Type B pancreatic cell (in vitro differentiated cells): ENCODE measurements at places on chromosomes 12 and 14. TPM values are rescaled to one million over a fixed set of nuclear protein-coding genes. Genes with fewer than 3 reads are reported as not detected.

- peaks cover 4% of the 10 kb centered on the region for H3K36me3 ChIP-seq
- no peaks in the 10 kb centered on the region for H3K27me3 ChIP-seq
- no peak for DNase-seq
- H3K4me3 ChIP-seq, result no peak overlapping the region
These were observed 29.4 kb downstream of the FAIM2 start for GRCh38 chr12:49874142-49874897.

GRCh38 chr12:90841336-90841735 is 113.6 kb downstream of the CCER1 start:
- no peak overlapping the region for H3K4me3 ChIP-seq
- H3K36me3 ChIP-seq, result no peaks in the 10 kb centered on the region
- peaks cover 3% of the 10 kb centered on the region for H3K27me3 ChIP-seq
- H3K27ac ChIP-seq, result no peak overlapping the region
- DNase-seq, result no peak
- H3K4me1 ChIP-seq, result peaks cover 5% of the 10 kb centered on the region

GRCh38 chr14:21215130-21215878 is 53.9 kb downstream of the HNRNPC start:
- peak overlapping the region; percentile 40 for H3K27ac ChIP-seq
- no peaks in the 10 kb centered on the region for H3K27me3 ChIP-seq
- H3K36me3 ChIP-seq, result peaks cover 48% of the 10 kb centered on the region
- no peak for DNase-seq
- H3K4me1 ChIP-seq, result peaks cover 15% of the 10 kb centered on the region
- no peak overlapping the region for H3K4me3 ChIP-seq

GRCh38 chr14:34693228-34693939 is 21.0 kb downstream of the CFL2 start:
- no peak for DNase-seq
- no peaks in the 10 kb centered on the region for H3K27me3 ChIP-seq
- H3K36me3 ChIP-seq, result no peaks in the 10 kb centered on the region
- no peaks in the 10 kb centered on the region for H3K4me1 ChIP-seq

- H3K27me3 ChIP-seq, result no peaks in the 10 kb centered on the region
- H3K4me1 ChIP-seq, result peaks cover 27% of the 10 kb centered on the region
- H3K27ac ChIP-seq, result no peak overlapping the region
- DNase-seq, result no peak
- no peak overlapping the region for H3K4me3 ChIP-seq
- peaks cover 5% of the 10 kb centered on the region for H3K36me3 ChIP-seq
These were observed 119.1 kb downstream of the TTC7B start for GRCh38 chr14:90697132-90697531.

- H3K4me1 ChIP-seq, result no peaks in the 10 kb centered on the region
- peaks cover 30% of the 10 kb centered on the region for H3K27me3 ChIP-seq
- H3K4me3 ChIP-seq, result peak overlapping the region; percentile 83
- no peak for DNase-seq
- H3K36me3 ChIP-seq, result no peaks in the 10 kb centered on the region
These were observed 1.2 kb upstream of the KCNMB4 start for GRCh38 chr12:70364695-70365397.

GRCh38 chr12:97924122-97924521 is 461.5 kb downstream of the RMST start:
- H3K4me3 ChIP-seq, result no peak overlapping the region
- no peaks in the 10 kb centered on the region for H3K27me3 ChIP-seq
- no peak for DNase-seq
- H3K4me1 ChIP-seq, result no peaks in the 10 kb centered on the region
- H3K36me3 ChIP-seq, result no peaks in the 10 kb centered on the region

DNA sequence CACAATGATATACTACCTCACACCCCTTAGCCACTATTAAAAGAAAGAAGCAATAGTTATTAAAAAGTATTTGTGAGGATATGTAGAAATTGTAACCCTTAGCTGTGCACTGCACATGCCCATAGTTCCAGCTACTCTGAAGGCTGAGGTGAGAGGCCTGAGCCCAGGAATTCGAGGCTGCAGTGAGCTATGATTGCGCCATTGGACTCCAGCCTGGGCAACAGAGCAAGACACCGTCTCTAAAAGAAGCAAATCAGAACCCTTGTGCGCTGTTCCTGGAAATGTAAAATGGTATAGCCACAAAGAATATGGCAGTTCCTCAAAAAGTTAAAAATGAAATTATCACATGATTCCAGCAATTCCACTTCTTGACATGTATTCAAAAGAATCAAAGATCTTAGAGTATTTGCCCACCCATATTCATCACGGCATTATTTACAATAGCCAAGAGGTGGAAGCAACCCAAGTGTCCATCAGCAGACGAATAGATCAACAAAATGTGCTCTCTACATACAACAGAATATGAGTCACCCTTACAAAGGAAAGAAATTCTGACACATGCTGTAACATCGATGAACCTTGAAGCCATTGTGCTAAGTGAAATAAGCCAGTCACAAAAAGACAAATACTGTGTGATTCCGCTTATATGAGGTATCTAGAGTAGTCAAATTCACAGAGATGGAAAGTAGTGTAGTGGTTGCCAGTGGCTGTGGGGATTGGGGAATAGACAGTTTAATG is 23.7 kb upstream of the YLPM1 start:
- H3K36me3 ChIP-seq, result peaks cover 13% of the 10 kb centered on the region
- H3K4me1 ChIP-seq, result no peaks in the 10 kb centered on the region
- no peaks in the 10 kb centered on the region for H3K27me3 ChIP-seq
- no peak overlapping the region for H3K27ac ChIP-seq

DNA sequence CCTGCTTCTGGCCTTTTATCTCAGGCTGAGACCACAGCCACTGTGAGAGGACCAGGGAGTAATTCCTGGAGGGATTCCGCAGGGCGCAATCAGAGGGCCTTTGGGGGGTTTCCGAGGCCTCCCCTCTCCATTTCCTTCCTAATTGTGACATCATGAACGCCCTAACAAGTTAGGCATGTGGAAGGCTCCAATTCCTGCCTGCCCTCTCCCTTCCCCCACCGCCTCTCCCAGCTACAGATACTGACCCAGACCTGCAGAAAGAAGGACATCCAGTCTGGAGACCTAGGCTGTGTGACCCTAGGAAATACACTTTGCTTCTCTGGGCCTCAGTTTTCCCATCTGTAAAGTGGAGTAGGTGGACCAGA is 637.9 kb downstream of the MED13L start:
- no peak overlapping the region for H3K4me3 ChIP-seq
- H3K36me3 ChIP-seq, result peaks cover 4% of the 10 kb centered on the region
- no peak overlapping the region for H3K27ac ChIP-seq
- no peak for DNase-seq
- H3K27me3 ChIP-seq, result no peaks in the 10 kb centered on the region

- peaks cover 5% of the 10 kb centered on the region for H3K4me1 ChIP-seq
- peak overlapping the region; percentile 9 for H3K27ac ChIP-seq
- H3K4me3 ChIP-seq, result no peak overlapping the region
- DNase-seq, result no peak
- no peaks in the 10 kb centered on the region for H3K36me3 ChIP-seq
These were observed 16.4 kb upstream of the MIA2 start for GRCh38 chr14:39217214-39217879.

DNA sequence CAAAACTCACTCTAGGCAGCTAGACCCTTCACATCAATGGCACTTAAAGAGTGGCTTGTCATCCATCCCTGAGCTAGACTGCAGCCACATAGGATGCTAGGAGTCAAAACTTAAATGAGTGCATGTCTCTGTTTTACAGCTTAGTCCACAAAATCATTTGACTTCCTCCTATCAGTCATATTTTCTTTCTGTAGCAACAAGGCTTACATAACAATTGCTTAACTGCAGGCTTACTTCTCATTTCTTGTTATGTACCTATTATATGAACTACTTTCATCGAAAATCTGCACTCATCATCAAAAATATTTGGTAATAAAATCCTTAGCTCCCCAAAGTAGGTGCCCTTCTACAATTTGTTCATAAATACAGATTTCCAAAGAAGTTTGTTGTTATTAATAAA is 30.1 kb downstream of the CLEC1A start:
- H3K4me3 ChIP-seq, result no peak overlapping the region
- no peak for DNase-seq
- no peaks in the 10 kb centered on the region for H3K36me3 ChIP-seq
- H3K4me1 ChIP-seq, result no peaks in the 10 kb centered on the region
- H3K27ac ChIP-seq, result no peak overlapping the region
- H3K27me3 ChIP-seq, result no peaks in the 10 kb centered on the region

DNA sequence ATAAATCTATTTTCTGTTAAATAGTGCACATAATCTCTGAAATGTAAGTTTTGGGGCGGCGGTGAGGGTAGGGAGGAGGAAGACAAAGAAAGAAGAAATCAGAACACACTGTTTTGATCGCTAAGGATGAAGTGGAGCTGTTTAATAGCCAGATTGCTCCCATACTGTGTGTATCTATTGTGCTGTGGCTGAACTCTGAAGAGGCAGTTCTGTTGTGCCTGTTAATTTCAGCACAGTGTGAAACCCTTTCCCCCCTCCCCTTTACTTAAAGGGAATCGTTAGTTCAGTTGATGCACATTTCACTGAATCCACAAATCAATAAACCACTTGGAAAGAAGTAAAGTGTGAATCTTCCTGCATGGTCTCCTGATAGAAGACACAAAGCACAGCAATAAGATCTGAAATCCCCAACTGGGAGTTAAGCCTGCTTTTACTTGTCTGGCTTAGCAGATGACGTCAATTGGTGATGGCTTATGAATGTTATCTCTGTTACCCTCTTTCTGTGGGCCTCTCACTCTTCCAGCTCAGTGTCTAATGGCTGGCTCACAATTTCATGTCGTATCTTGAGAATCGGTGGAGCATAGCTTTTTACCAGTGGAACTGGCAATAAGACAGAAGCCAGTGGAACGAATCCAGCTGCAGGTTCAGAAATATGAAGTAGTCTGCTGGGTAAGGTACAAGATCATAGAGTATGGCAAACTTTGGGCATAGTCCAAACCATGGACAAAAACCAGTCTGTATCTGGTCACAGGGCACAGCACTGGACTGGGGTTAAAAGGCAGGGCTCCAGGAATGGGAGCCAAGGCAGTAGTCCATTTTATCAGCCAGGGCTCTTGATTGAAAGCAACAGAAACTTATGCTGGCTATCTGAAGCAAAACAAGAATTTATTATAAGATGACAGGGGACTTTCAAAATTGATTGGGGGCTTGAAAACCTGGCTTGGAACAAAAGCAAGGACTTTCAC is 413.5 kb upstream of the SEL1L start:
- H3K4me3 ChIP-seq, result no peak overlapping the region
- no peak for DNase-seq
- H3K27me3 ChIP-seq, result no peaks in the 10 kb centered on the region
- no peaks in the 10 kb centered on the region for H3K36me3 ChIP-seq
- H3K27ac ChIP-seq, result no peak overlapping the region

DNA sequence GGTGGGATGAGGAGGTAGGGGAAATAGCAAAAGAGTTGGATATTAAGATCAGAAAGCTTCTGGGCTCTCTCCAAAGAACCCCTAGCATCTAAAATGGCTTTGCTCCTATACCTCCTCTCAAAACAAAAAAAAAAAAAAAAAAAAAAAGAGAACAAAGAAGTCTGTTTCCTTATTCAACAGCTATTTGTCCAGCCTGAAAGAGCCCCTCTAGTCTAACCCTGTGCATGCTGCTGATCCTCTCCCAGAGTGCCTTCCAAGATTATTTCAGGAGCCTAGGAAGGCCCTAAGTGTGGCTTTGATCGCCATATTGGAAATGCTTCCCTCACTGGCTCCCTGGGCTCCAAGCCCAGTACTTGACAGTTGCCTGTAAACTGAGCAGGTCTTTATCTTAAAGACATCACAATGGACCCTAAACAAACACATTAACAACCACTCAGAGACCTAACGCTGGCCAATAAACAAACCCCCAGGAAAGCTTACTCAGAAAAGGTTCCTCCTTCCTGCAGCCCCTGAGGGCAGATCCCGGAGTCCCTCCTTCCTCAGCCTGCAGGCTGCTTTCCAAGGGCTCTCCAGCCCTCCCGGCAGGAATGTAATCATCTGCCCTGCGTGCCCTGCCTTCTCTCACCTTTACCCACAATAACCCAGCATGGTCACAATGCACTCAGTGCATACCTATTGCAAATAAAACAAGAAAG is 17.4 kb upstream of the COL2A1 start:
- peak overlapping the region; percentile 82 for H3K27ac ChIP-seq
- H3K4me1 ChIP-seq, result peaks cover 43% of the 10 kb centered on the region
- H3K4me3 ChIP-seq, result peak overlapping the region; percentile 62
- no peak for DNase-seq
- no peaks in the 10 kb centered on the region for H3K36me3 ChIP-seq

DNA sequence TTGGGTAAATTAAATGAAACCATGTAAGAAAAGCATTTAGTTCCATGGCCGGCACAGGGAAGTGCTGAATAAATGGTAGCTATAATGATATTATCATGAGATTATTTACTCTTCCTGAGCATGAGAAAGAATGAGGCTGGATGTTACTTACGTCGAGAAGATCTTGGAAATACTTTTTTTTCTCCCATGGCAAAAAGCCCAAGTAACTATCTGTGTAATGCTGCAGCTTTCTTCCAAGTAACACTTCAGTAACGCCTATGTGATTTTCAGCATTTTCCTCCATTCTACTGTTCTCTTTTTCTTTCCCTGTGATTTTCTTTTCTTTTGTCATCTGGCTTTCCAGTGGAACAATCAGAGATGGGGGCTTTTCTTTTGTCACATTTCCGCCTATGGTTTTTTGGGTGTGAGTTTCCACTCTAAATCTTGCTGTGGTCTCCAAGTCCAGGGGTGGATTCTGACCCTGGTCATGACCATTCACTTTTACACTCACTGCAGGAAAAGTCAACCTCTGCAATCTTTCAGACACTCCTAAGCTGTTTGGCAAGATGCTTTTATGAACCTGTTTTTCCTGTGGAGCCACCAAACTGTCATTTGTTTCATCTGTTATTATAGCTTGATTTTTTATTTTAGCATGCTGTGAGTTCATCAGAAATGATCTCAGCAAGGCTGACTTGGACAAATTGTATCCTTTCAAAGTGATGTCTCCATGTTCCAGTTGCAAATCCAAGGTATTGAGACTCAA is 25.0 kb upstream of the SYCP3 start:
- peak overlapping the region; percentile 86 for H3K4me3 ChIP-seq
- peak overlapping the region; percentile 96 for H3K27ac ChIP-seq
- peaks cover 17% of the 10 kb centered on the region for H3K36me3 ChIP-seq
- H3K4me1 ChIP-seq, result peaks cover 4% of the 10 kb centered on the region
- DNase-seq, result no peak
- H3K27me3 ChIP-seq, result no peaks in the 10 kb centered on the region

DNA sequence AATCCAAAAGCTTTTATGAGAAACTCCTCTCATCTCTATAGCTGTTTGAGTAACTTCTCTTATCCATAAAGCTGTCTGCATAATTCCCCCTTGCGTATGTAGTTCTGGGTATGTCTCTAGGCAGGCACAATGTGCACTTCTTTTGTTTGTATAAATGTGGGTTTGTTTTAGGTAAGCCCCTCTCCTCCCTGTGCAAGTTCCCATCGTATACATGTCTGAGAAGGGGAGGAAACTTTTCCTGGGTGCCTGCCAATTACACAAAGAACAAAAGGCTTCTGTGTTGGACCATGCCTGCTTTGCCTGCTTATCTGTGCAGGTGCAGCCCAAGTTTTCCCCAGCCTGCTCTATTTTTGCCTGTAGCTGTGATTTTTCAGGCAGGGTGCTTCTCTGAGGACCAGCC is 96.7 kb downstream of the CCER1 start:
- DNase-seq, result no peak
- H3K36me3 ChIP-seq, result no peaks in the 10 kb centered on the region
- peaks cover 17% of the 10 kb centered on the region for H3K4me1 ChIP-seq
- no peak overlapping the region for H3K4me3 ChIP-seq
- H3K27ac ChIP-seq, result peak overlapping the region; percentile 55

Gene OVCH1
- total RNA-seq, result 1.0 and 3.2 TPM in 2 replicates

Gene PTPRR
- 0.77 and 0.95 TPM in 2 replicates for total RNA-seq

Gene FAIM2
- total RNA-seq, result 0.14 and 1.7 TPM in 2 replicates

Gene ATF7
- total RNA-seq, result 28.5 and 42.2 TPM in 2 replicates

Gene KRT6A
- 9.9 and 41.6 TPM in 2 replicates for total RNA-seq

Gene CD27
- total RNA-seq, result not detected in 2 replicates

Gene TBK1
- total RNA-seq, result 16.6 and 19.2 TPM in 2 replicates
